NCI-H69 (cell line): ENCODE measurements at places on chromosomes 11 and 22.
A peak's percentile ranks its signal among the peaks of the same experiment; 100 is the strongest.

GRCh38 chr22:37060801-37061610 lies 9.5 kb downstream of the KCTD17 start:
- DNase-seq, result peak; percentile 64

- no peak for DNase-seq
Observed at GRCh38 chr11:15141381-15141780, 26.7 kb downstream of the INSC start.

DNA sequence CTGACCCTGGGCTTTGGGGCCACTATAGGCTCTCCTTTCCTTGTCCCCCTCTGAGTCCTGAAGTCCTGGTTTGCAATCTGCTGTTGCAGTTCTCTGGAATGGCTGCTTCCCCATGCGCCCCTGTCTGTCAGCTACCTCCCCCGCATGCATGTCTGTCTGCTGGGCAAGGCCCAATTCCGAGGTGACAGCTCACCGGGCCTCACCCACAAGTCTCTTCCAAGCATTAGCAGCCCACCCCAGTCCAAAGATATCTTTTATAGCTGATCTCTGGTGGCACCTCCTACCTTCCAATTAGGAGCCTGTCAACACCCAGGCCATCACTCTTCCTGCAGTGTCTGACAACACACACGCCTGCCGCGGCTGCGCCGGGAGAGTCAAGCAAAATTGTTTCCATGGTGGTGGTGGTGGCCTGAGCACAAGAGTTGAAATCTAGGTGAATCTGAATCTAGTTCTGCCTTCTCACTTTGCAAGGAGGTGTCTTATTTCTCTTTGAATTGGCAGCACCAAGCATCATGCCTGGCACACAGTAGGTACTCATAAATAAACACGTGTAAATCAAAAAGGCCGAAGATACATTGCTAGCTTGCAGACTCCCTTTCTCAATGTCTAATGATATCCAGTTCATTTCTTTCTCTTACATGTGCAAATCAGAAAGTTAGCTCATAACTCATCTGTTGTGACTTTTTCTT lies 1.2 kb upstream of the LMO2 start:
- no peak for DNase-seq

GRCh38 chr11:75558939-75559843 lies 2.9 kb upstream of the SERPINH1 start:
- DNase-seq, result no peak

DNA sequence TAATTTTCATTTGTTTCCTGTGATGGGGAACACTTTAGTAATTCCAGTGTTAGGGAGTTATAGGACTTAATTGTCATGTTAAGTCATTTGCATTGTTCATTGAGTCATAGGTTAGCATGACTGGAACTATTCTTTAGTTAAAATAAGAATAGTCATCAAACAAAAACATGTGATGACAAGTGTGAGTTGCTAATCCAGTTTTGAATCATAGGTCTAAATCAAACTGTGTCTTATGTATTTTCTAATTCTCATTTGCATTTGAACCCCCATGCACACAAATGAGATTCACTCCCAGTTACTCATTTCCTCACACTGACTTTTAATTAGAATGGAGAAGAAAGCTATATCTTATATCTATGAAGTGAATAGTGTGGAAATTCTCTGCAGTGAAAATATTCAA lies 405.6 kb downstream of the LRRC4C start:
- DNase-seq, result no peak

GRCh38 chr11:68191661-68192579 lies 21.2 kb downstream of the KMT5B start:
- DNase-seq, result no peak

DNA sequence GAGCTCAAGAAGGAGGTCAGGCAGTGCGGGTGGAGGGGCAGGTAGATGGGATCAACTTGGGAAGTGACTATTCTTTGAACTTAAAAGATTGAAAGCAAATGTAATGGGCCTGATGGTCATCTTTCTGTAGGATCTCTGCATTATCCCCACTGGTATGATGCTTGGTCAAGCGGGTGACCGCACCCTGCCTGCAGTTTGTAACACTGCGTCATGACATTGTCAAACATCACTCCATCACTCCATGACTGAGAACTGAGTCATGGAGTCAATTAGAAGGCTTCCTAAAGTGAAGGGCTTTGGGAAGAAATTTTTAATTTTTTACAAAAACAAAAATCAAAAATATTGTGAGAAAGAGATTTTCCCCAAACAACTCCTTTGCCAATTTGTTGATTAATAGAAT lies 62.4 kb upstream of the BMAL1 start:
- no peak for DNase-seq

GRCh38 chr11:204587-205109 lies 2.6 kb downstream of the BET1L start:
- no peak for DNase-seq

DNA sequence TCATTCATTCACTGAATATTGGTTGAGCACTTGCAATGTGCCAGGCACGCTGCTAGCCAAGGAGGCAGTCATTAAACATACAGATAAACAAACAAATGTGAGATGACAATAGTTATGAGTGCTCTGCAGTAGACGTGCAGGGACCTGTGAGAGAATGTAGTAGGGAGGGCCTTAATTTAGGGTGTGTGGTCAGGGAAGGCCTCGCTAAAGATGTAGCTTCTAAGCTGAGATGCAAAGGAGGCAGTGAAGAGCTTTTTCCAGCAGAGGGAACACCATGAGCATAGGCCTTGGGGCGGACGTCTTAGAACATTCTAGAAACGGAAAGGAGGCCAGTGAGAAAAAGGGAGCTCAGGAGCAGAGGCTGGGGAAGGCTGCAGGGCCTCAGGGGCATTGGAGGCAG lies 789 bp upstream of the NCF4 start:
- no peak for DNase-seq

DNA sequence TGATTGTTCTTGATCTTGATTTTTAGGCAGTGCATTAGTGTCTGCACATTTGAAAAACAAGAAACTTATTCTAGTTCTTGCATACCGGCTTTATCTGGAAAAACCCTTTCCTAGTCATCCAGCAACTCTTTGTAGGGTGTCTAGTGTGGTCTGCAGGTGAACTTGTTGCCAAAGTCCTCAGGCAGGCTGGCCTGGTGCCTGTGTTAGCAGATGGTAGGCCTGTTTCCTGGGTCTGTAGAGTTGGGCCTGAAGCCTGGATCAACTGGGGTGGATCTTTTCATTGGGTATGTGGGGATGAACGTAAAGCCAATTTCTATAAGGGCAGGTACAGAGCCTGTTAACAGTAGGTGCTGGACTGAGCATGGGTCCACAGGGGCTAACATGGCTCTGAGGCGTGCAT lies 5.6 kb upstream of the GLYATL1 start:
- DNase-seq, result no peak

GRCh38 chr11:47714554-47715081 lies 551 bp downstream of the AGBL2 start:
- DNase-seq, result peak; percentile 57

- DNase-seq, result no peak
Observed at GRCh38 chr11:6673523-6674218, 9.5 kb downstream of the MRPL17 start.

DNA sequence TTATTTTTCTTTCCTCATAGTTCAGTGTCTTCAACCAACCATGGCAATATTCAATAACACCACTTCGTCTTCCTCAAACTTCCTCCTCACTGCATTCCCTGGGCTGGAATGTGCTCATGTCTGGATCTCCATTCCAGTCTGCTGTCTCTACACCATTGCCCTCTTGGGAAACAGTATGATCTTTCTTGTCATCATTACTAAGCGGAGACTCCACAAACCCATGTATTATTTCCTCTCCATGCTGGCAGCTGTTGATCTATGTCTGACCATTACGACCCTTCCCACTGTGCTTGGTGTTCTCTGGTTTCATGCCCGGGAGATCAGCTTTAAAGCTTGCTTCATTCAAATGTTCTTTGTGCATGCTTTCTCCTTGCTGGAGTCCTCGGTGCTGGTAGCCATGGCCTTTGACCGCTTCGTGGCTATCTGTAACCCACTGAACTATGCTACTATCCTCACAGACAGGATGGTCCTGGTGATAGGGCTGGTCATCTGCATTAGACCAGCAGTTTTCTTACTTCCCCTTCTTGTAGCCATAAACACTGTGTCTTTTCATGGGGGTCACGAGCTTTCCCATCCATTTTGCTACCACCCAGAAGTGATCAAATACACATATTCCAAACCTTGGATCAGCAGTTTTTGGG lies at the start of gene OR51T1:
Gene OR51T1 (plus strand): TSS at position 41 of the 641 bp plus-strand sequence. CDS start 0 bp downstream, at position 41.
- peak; percentile 89 for DNase-seq

DNA sequence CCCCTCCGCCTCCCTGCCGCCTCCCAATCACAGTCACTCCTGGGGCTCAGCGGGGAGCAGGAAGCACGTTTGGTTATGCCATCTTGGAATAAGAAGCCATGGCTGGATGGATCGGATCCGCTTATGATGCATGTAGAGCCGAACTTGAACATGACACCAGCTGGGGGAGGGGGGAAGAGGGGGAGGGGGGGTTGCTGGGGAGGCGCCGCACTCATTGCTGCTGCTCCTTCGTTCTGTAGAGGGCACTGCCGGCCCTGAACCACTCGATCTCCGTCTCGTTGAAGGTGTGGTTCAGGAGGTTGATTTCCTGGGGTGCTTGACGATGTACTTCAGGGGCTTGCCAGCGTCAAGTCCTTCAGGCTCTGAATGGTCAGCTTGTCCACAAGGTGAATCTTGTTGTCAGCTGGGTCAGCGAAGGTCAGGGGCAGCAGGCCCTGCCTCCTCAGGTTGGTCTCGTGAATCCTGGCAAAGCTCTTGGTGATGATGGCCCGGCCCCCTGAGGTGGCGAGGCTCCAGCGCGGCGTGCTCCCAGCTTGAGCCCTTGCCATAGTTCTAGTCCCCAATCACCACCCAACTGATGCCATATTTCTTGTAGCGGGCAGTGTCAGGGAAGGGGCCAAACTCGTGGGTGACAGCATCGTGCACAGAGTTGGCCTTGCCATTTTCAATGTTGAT lies 476.9 kb upstream of the ISX start:
- DNase-seq, result no peak

DNA sequence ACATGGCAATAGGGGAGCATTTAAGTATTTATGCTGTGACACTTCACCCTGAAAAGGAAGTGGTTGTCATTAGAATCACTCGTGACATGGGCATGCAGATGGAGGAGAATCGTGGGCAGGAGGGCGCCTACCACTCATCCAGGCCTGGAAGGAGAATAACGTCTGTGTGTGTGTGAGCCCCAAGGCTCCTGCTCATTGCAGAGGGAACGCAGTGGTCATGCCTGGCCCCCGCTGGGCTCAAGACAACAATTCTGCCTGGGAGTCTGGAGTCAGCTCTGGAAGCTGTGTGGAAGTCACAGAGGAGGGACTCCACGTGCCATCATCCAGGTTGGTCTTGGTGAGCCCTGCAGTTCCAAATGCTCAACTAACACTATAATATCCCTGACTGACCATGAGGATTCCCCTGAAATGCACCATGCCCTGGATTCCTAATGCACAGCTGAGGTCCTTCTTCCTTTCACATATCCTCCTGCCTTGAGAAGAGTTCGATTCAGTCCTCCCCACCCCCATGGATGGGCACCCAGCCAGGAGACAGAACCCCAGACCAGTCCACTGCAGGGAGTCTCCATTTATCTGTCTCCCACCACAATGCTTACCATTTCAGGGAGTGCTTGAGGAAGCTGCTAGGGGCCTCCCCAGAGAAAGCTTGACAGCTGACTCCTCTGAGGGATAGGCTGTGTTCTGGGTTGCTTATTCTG lies 446.9 kb upstream of the B3GAT1 start:
- DNase-seq, result no peak

- DNase-seq, result peak; percentile 72
Observed at GRCh38 chr11:13207665-13208594, 69.7 kb upstream of the BMAL1 start.

GRCh38 chr22:31538815-31539214 lies 42.5 kb downstream of the SFI1 start:
- no peak for DNase-seq

GRCh38 chr11:17803754-17804334 lies 69.3 kb downstream of the KCNC1 start:
- peak; percentile 75 for DNase-seq

DNA sequence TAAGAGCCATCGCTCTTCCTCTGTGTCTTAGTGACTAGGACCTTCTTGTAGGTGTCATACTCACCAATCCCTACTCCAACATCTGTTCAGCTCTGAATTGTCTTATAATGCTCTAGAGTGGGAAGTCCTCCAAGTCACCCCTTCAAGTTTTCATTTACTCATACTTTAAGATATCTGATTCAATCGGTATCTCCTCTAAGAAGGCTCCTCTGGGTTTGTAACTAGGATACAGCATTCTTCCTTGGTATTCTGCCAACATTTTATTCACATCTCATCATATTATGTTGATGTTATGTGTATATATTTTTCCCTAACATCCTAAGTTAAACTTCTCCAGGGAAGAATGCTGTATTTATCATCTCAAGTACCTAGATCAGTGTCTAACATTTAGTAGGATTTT lies 662.1 kb downstream of the NTM start:
- DNase-seq, result no peak

DNA sequence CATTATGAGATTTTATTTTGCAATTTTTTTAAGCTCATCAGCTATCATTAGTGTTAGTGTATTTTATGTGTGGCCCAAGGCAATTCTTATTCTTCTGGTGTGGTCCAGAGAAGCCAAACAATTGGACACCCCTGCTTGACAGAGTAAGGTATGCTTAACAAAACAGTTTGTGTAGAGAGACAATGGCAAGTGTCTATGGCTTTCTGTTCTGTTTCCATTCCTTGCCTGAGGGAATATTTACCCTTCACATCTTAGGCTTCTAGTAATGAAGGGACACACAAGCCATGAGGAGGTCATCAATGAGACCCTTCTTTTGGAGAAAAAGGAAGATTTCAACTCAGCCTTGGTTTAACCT lies 1278.4 kb upstream of the TENM4 start:
- DNase-seq, result peak; percentile 12

DNA sequence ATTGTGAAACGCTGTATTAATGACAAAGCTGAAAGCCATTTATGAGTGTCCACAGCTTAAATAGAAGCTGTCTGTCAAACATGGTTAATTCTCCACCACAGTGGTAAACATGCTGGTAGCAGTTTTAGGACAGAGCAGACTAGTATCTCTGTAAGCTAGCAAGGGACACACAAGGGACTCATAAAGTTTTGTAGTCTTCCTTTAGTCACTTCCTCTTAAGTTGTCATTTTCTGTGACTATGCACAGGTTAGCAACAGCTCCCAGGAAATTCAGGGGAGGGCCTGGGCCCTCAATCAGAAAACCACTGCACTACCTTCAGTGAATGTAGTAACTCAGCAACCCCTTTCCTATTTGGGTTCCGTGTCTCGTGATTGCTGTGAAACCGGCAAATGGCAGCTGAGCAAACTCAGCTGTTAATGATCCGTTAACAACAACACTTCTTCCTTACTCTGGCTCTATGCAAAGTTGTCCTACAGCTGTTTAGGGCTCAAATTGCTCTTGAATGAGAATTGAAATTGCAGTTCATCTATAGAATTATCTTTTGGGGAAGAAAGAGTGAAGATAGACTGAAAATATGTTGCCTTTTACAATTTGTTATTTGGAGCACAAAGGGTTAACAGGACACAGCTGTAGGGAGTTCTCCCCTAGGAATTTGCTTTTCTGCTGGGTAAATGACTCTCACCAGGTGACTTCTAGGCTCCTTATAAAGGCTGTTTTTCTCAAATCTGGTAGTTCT lies at the start of gene MMP26:
Gene MMP26 (plus strand): TSS at position 731 of the 736 bp plus-strand sequence.
- peak; percentile 96 for DNase-seq

- DNase-seq, result no peak
Observed at GRCh38 chr11:29051935-29052334, 943.7 kb downstream of the METTL15 start.

GRCh38 chr22:43303166-43303565 lies 40.0 kb downstream of the SCUBE1 start:
- no peak for DNase-seq
